ENCODE measurements at places on chromosomes 3 and 15.

DNA sequence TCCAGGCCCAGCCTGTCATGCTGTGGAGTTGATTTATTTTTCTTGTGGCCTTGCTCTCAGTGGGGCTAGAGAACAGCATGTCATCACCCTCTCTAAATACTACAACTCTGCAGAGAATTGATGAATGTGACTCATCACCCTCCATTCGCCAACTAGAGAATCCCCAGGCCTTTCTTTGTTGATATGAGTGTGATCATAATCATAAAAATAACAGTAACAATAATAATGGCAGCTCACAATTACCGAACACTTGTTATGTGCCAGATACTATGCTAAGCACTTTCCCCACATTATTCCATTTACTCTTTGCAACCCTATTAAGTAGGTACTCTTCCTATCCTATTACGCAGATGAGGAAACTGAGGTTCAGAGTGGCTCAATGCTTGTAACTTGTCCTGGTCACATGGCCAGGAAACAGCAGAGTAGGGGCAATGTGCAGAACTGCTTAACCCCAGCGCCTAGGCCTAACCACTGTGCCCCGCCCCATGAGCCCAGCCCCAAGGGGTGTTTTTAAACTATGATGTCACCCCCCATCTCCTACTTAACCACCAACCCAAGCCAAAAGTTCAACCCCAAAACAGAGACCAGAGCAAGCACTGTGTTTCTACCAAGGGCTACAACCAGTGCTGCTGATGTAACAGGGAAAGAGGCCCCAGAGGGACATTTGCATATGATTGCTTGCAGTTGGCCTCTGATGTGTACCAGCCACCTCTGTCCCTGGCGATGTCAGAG, 104.5 kb downstream of the ADCY5 start:
- DNase-seq: no peak

- no peak for DNase-seq
Observed at GRCh38 chr3:58485801-58486435, 6.0 kb upstream of the KCTD6 start.

- peak; percentile 1 for DNase-seq
Observed at GRCh38 chr3:147616998-147617619, 207.9 kb downstream of the ZIC1 start.

DNA sequence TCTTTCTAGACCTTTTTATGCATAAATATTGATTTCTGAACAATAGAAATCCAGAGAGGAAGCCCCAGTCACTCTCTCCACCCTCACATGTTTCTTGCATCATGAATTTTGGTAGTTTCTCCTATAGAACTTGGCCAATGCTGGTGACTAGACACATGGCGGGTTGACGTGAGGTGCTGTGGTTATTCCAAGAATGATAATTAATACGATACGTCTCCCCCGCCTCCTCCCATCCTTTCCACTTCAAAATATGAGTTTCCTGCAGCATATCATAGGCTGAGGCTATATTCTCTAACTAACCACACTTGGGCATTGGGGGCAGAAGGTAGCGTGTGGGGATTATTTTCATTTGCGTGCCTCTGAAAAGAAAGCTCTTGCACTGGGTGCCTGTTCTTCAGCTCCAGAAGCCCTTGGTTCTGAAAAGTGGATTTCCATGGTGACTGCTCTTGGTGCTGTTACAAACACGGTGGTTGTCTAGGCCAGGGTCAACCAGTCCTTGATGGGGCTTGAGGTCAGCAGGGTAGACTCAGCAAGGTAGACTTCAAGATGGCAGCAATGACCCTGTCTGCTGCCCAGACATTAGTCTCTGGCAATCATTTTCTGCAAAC, 5.3 kb downstream of the TNFSF10 start:
- DNase-seq: no peak

- no peak for DNase-seq
Observed at GRCh38 chr3:66428733-66429132, 72.1 kb downstream of the LRIG1 start.
